Upper lobe of left lung (tissue), 6 donors: ENCODE measurements at places on chromosomes 6 and 20. TPM values are rescaled to one million over a fixed set of nuclear protein-coding genes. Genes with fewer than 3 reads are reported as not detected.

DNA sequence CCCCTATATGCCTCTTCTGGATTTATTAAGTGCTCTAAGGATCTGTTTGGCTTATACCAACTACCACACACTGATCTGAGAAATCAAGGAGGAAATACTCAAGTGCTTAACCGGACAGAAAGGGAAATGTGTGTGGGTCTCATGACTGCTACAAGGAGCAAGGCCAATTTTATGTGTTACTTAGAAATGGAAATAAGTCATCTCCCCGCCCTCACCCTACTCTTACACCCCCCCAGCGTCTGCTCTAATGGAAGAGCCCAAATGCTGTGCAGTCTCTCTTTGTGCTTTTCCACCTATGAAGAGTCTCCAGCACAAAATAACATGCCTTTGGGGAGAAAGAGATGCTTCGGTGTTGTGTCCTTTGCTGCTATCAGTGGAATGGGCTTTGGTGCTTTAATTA, 428.8 kb upstream of the ARID1B start:
- H3K27ac ChIP-seq: no peak overlapping the region
- H3K27me3 ChIP-seq: no peaks in the 10 kb centered on the region
- H3K4me3 ChIP-seq: no peak overlapping the region
- H3K36me3 ChIP-seq: no peaks in the 10 kb centered on the region

TUBB2B gene
- 4.1 TPM for total RNA-seq

- peak; percentile 85 for DNase-seq
- H3K36me3 ChIP-seq: no peaks in the 10 kb centered on the region
- peaks cover 46% of the 10 kb centered on the region for H3K4me1 ChIP-seq
- no peaks in the 10 kb centered on the region for H3K27me3 ChIP-seq
- H3K4me3 ChIP-seq: peak overlapping the region; percentile 71
Measured at GRCh38 chr6:147508866-147509608, 547 bp downstream of the SAMD5 start.

DNA sequence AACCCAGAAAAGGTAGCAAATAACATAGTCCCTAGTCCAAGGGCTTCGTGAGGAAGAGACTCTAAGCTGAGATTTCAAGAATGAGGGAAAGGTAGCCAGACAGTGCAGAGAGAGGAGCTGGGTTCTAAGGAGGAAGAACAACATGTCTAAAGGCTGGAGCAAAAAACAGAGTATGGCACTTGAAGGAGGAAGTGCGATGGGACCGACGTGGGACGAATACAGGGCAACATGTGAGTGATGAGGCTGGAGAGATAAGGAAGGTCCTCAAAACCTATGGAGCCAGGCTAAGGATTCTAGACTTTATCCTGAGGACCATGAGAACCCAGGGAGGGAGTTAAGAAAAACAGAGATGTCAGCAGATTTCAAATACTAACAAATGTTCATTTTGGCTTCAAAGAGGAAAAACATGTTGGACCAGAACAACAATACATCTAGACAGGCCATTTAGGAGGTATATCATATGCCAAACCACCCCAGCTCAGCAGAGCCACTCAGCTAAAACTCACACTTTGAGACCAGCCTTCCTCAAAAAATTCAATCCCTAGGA, 17.5 kb downstream of the ATXN1 start:
- H3K4me1 ChIP-seq: peaks cover 30% of the 10 kb centered on the region
- H3K27ac ChIP-seq: no peak overlapping the region
- H3K36me3 ChIP-seq: no peaks in the 10 kb centered on the region
- H3K27me3 ChIP-seq: no peaks in the 10 kb centered on the region
- DNase-seq: no peak
